SJSA1 (cell line): ENCODE measurements at places on chromosomes 3 and 15.
A peak's percentile ranks its signal among the peaks of the same experiment; 100 is the strongest.

- no peak for DNase-seq
These were observed 45.3 kb downstream of the ADAMTS9 start for GRCh38 chr3:64642327-64643151.

DNA sequence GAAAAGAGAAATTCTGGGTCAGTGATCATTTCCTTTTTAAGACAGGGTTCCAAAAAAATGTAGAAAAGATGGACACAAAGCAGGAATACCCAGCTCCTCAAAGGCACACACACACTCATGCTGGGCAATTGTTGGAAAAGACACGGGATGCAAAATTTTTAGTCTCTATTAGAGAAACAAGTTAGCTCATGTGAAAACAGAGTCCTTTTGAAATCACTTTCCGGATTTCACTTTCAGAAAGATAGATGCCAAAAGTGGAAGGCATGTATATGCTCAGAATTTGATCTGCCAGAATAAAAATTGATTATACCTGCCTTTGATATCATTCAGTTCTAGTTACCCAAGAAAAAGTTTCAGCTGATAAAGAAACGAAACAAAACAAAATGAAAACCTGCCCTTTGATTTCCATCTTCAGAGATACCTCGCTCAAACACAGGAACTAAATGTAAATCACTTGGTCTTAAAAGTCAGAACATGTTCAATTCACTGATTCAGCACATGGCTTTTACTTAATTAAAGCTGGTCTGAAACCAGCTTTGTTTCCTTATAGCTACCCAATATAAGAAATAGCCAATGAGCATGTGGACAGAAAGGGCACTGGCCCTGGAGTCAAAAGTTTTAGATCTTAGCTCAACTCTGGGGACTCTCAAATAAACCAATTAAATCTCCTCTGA, 52.8 kb downstream of the PLD1 start:
- no peak for DNase-seq

- DNase-seq: no peak
These were observed 89.9 kb downstream of the IL12A start for GRCh38 chr3:160078533-160078932.

- no peak for DNase-seq
These were observed 1273.4 kb downstream of the ROBO2 start for GRCh38 chr3:78313332-78313731.

GRCh38 chr3:70531063-70531657, 218.7 kb upstream of the MDFIC2 start:
- peak; percentile 12 for DNase-seq

DNA sequence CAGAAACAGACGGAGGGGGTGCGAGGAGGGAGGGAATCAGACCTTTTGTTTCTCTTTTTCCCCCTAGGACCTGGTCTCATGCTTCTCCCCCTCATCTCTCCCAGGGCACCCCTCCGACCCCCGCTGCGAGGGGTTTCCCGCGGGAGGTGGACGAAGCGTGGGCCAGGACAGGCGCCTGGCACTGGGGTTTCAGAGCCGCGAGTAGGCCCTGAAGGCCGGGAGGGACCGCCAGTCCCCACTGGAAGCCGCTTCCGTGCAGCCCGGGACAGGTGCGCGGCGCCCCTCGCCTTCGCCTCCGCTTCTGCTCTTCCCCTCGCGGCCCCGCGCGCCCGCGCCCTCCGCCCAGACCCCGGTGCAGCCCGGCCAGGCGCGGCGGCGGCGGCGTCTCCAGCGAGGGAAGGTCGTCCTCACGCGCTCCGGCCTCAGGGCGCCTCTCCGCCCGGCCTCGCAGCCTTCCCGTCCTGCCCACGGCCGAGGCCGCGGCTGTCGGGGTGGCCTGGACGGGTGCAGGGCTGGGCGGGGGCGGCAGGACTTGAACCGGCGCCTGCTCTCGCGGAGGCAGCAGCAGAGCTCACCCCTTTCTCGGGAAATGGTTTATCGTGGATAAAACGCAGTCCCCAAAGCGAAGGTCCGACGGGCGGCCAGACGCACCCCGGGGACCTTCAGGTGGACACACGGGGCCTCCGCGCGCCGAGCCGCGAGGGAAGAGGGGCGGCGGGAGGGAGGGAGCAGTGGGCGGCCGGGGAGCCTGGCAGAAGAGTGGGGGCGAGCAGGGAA, 31.5 kb upstream of the ADAMTS17 start:
- DNase-seq: no peak

DNA sequence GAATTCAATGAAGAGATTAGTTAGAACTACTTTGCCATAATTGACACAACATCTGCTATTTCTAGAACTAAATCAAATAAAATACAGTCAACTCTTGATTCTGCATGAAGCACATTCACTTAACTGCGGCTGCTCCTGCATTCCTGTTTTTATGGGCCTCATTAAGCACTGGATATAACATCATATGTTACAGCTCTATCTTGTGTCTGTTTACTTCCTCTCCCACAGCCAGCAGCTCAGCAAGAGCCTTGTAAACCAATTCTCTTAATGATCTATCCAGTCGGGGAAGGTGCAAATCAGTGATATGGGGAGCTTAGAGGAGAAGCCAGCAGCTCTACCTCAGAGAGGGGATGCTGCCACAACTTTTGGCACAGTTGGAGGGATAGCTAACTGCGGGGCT, 329.2 kb downstream of the ARRDC4 start:
- DNase-seq: no peak

DNA sequence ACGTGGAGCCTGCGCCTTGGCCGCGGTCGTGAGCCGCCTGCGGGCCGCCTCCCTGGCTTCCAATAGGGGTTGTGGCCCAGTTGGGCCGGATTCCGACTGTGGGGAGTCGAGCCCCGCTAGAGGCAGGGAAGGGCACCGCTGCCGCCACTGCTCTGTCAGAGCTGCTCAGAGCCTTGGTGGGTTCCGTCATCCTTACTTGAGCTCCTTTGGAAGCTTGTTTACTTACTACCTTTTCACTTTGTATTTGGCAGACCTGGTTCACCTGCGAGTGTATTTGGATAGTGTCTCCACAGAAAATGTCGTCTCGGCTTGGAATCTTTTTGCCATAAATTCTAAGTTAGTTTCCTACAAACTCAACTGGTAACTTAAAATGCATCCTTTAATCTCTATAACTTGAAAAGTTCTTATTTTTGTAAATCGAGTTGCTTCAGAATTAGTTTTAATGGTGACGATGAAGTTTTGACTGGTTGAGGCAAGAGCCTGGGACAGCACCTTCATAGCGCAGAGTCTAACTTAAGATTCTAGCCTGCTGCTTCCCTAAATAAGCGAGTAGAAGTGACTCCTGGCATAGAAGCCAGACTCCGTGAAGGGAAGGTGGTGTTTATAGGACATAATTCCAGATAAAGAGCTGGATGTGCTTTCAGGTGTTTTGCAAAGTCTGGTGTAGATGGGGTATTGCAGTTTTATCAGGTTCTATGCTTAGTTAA, 800 bp downstream of the DAG1 start:
- peak; percentile 46 for DNase-seq

DNA sequence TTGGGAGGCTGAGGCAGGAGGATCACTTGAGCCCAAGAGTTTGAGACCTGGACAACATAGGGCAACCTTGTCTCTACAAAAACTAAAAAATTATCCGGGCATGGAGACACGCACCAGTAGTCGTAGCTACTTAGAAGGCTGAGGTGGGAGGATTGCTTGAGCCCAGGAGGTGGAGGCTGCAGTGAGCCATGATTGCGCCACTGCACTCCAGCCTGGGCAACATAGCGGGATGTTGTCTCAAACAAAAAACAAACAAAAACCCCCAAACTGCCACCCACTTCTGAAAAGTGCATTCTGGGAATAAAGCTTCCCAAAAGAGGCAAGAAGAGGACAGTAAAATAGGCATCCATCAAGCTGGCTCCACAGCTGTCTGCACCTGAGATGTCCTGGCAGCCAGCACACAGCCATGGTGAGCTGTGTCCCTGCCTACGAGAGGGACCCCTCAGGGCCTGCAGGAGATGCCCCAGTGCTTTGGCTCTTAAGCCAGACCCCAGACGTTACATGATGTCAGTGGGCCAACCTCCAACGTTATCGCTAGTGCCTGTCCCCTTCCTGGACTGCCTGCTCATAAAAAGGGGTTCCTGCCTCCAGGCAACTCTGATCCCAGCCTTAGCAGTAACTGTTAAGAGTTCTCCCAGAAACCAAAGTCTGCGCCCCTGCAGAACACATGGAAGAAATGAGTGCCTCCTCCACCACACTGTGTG, 101.1 kb downstream of the LRIG1 start:
- no peak for DNase-seq

- no peak for DNase-seq
These were observed 49.5 kb downstream of the ARHGAP31 start for GRCh38 chr3:119343719-119344118.

- no peak for DNase-seq
These were observed 195.1 kb downstream of the OTOL1 start for GRCh38 chr3:161691677-161692076.

GRCh38 chr3:142863930-142864920, 24.7 kb downstream of the PCOLCE2 start:
- DNase-seq: no peak

DNA sequence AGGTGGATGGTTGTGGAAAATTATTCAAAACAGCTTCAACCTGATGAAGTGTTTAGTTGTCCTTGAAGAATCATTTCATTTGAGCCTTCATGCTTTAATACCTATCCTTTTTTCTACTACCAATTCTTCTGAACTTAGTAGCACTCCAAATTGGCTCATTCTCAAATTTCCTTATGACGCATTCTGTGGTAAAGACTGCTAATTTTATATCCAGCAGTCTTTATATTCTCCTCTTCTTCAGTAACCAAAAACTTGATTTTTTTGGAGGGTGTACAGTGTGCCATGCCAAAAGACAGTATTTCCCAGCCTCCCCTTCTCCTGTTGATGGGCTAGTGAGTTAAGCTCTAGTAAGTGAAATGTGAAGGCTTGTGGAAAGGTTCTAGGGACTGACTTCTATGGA, 25.2 kb downstream of the CGNL1 start:
- DNase-seq: no peak

GRCh38 chr3:148911173-148911572, 46.1 kb downstream of the CPA3 start:
- DNase-seq: no peak

DNA sequence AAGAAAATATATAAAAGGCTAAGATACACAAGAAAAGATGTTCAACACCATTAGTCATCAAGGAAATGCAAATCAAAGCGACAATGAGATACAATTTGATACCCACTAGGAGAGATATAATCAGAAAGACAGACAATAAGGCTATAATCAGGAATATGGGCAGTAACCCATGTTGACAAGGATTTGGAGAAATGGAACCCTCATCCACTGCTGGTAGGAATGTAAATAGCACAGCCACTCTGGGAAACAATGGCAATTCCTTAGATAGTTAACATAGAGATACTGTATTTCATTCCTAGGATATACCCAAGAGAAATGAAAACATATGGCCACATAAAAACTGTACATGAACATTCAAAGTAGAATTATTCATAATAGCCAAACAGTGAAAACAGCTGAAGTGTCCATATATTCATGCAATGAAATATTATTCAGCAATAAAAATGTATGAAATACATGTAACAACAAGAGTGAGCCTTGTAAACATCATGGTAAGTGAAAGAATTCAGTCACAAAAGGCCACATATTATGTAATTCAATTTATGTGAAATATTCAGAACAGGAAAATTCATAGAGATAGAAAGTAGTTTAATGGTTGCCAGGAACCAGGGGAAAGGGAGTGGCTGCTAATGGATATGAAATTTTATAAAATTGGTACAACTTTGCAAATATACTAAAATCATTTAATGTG, 18.2 kb upstream of the COL8A1 start:
- no peak for DNase-seq

DNA sequence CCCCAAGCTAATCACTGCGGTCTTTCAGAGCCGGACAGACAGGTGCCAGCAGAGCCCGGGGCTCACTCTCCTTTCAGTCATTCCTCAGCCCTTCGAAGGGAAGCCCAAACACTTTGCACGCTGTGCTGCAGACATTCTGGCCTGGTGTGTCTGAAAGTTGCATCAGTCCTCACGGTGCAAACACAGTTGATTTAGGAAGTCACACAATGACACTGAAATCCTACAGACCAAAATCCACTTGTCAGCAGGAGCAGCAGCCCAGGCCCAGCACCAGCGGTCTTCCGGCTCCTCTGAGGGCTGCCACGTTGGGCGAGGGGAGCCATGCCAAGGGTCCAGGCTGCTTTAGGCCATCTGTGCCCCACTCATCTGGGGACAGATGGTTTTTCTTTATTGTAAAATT, 61.6 kb downstream of the RGMA start:
- DNase-seq: no peak

DNA sequence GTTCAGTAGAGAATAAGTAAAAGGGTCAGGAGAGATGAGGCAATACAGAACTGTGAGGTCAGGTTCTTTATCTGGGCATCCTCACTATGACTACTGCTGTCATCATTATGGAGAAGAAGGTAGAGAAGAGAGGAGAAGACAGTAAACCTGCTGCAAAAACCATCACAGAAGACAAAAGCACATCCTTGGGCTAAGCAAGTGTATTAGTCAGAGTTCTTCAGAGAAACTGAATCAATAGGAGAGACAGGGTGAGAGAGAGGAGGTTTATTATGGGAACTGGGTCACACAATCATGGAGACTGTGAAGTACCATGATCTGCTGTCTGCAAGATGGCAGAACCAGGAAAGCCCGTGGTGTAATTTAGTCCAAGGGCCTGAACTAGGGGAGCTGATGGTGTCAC, 9.5 kb upstream of the ABHD17C start:
- DNase-seq: no peak

GRCh38 chr3:151584566-151584965, 123.7 kb upstream of the IGSF10 start:
- no peak for DNase-seq

DNA sequence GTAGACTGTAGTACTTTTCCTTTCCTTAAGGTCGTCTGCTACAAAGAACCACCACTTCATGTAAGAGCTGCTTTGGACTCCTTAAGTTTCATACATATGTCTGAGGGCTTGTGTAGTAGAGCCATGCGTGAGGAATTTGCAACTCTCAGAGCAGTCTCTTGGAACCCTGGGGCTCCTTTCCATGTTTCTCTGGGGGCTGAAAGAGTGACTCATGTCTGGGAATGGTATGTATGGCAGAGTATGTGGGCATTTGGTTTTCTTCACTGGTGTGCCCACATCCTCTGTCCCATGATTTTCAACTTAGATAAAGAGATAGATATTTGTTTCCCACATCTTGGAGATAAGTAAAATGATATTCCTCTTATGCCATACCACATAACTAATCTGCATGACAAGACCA, 20.6 kb upstream of the RBM5 start:
- DNase-seq: no peak

- DNase-seq: no peak
These were observed 11.5 kb upstream of the NEK10 start for GRCh38 chr3:27380433-27381357.

GRCh38 chr3:192831111-192831644, 86.5 kb downstream of the MB21D2 start:
- peak; percentile 60 for DNase-seq

DNA sequence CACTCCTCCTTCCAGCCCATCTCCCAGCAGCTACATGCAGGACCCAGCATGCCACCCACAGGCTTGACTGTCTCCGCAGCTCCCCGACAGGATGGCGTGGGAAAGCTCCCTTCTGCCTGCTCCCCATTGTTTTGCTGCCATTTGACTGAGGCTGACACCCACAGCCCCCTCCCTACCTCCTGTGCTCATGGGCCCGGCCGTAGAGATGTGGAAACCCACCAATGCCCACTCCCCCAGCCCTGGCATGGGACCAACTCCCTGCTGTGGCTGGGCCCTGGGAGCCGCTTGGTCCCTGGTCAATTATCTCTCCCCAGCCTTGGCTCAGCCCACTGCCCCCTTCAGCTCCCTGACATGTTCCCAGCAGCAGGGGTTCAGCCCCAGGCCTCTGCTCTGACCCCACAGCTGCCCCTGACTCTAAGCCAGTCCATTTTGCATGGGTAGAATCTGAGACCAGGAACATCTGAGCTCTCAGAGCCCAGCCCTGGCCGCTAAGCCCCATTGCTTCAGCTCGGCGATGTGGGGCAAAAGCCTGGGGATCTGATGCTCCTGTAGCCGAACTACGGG, 8.2 kb downstream of the C3orf22 start:
- no peak for DNase-seq
